ENCODE measurements at places on chromosomes 1 and 21. TPM values are rescaled to one million over a fixed set of nuclear protein-coding genes. Genes with fewer than 3 reads are reported as not detected.
A peak's percentile ranks its signal among the peaks of the same experiment; 100 is the strongest.

DNA sequence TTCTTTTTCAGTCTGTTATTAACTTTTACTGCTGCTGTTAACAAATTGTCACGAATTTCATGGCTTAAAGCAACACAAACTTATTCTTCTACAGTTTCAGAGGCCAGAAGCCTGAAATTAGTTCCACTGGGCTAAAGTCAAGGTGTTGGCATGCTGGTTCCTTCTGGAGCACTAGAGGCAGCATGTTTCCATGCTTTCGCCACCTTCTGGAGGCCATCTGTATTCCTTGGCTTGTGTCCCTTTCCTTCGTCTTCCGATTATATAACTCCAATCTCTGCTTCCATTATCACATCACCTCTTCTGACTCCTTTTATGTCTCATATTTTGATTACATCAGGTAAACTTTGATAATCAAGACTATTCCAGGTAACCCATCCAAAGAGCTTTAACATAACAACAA, 1742.1 kb downstream of the BRINP3 start:
- DNase-seq: no peak

DNA sequence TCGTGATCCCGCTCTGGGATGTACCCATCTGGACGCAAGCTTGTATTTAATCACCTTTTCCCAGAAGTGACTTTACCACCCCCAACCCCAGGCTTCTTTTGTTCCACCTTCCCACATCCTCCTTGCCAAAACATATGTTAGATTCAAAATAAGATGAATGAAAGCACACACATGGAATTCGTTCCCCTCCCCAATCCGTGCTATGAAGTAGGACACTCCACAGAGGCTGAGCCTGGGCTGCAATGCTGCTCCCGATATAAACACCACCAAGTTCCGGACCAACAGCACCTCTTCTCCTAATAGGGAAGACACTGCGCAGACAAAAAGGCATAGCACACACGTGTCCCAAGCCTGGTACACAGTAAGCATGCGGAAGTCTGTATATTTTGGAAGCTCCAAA, 86.1 kb downstream of the CLSTN1 start:
- DNase-seq: no peak

- no peak for DNase-seq
Measured at GRCh38 chr1:57325117-57325516, 98.7 kb downstream of the DAB1 start.

GRCh38 chr1:199151634-199152425, 513.0 kb downstream of the PTPRC start:
- DNase-seq: no peak

DNA sequence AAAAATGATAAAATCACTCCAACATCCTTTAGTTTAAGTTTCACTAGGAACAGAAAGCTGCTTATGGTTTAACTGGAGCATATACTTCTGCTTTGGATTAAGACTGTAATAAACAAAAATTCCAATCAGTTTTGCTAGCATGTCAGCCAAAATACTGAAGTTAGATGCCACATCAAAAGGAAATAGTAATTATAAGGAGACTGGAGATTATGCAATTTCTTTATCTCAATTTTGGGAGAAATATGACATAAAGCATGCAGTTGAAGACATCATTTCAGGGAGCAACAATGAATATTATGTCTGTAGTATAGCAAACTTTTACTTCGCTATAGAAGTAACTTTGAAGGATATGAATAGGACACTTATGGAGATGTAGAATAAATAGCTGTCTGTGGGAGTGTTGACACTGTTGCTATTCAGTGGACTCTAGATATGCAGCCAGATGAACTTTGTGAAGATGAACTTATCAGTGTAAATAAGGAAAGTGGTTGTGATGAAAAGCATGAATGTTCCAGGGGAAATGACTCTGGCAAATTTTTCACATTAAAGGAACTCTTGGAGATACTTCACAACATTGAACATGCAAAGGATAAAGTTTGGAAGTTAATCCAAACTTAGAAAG, 107.8 kb downstream of the RABGAP1L start:
- DNase-seq: no peak

DNA sequence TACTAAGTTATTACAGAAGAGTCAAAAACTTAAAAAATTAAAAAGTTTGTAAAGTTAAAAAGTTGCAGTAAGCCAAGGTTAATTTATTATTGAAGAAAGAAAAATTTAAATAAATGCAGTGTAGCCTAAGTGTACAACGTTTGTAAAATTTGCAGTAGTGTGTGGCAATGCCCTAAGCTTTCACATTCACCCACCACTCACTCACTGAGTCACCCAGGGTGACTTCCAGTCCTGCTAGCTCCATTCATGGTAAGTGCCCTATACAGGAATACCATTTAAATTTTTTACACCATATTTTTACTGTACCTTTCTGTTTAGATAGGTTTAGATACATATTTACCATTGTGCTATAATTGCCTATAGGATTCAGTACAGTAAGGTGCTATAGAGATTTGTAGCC, 88.6 kb downstream of the CTH start:
- DNase-seq: no peak

DNA sequence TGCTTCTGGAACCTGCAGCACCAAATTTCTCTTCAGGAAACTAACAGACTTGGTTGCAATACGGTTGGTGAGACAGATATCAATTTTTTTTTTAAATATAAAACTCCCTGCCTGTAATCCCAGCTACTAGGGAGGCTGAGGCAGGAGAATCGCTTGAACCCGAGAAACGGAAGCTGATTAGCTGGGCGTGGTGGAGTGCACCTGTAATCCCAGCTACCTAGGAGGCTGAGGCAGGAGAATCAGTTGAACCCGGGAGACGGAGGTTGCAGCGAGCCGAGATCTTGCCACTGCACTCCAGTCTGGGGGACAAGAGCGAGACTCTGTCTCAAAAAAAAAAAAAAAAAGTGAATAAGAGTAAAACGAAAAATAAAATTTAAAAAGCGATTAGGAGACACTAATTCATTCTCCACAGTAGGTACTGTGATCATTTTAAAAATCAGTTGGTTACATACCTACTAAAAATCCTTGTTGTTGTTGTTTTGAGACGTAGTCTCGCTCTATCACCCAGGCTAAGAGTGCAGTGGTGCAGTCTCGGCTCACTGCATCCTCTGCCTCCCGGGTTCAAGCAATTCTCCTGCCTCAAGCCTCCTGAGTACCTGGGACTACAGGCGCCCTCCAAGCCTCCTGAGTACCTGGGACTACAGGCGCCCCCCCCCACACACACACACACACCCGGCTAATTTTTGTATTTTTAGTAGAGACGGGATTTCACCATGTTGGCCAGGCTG, 796 bp upstream of the RBM8A start:
- no peak for DNase-seq

DNA sequence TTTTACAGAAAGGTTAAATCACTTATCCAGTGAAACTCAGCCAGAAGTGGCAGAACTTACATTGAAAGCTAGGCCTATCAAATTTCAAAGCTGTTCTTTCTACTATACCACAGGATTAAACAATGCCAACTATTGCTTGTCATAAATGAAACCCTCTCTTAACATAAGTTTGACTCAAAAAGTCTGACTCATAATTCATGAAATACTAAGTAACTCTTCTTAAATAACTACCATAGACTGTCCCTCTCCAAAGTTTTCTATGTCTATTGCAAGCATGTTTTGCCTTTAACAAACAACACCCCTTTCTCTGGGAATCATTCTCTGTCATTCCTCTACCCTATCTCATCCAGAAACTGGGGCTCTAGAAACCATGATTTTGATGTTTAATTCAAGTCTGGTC, 109.5 kb upstream of the UBE2U start:
- DNase-seq: no peak

DNA sequence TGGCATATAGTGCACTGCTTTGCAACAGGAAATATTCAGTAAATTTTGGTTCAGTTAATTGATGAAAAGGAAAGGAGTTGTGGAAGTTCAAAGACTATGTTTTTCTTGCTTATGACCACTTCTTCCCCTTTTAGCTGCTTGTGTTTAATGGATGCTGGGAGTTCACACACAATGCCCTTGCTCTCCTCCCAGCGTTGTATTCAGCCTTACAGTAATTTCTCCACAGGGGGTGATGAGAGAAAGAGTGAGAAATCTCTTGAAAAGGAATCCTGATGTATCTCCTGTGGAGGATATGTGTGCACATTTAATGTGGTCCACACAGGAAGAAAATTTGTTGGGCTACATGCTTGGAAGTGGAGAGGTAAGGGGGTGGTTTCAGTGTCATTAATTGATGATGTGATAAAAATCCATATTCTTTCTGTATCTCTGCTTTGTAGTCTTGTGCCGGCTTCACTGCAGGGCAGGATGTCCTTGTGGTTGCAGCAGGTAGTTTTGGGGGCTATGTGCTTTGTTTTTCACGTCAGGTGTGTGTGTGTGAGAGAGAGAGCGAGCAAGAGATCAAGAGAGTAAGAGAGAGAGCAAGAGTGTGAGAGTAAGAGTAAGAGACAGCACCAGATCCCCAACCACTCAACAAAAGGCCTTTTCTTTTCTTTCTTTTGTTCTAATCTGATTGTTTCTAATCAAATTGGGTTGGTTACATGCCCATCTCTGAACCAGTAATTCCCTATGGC, 204.4 kb downstream of the RWDD3 start:
- no peak for DNase-seq

DNA sequence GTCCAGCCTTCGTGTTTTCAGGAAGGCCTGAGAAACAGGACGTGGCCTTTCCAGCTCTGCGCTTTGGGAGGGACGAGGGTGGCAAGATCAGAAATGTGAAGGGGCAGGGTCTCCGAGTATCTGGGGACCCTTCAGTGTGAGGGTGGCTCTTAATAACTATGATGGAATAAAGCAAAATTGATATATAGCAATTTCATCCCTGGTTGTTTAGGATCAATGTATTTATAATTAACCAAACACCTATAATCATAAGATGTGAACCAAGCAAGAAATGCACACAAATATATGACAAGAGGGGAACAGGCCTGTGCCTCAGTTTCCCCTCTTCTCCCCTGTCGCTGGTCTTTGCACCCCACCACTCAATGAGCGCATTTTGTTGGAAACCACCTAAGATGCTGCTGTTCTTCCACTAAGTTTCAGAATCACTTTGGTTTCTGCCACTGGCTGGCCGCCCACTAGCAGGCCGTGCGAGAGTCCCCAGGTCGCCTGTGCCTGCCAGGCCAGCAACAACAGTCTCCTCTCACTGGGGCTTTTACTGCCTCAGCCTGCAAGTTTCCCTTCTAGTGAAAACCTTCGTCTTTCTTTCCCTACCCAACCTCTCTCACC, 36.6 kb downstream of the UBASH3A start:
- no peak for DNase-seq

GRCh38 chr1:206583707-206584648, 28.3 kb downstream of the EIF2D start:
- peak; percentile 46 for DNase-seq

DNA sequence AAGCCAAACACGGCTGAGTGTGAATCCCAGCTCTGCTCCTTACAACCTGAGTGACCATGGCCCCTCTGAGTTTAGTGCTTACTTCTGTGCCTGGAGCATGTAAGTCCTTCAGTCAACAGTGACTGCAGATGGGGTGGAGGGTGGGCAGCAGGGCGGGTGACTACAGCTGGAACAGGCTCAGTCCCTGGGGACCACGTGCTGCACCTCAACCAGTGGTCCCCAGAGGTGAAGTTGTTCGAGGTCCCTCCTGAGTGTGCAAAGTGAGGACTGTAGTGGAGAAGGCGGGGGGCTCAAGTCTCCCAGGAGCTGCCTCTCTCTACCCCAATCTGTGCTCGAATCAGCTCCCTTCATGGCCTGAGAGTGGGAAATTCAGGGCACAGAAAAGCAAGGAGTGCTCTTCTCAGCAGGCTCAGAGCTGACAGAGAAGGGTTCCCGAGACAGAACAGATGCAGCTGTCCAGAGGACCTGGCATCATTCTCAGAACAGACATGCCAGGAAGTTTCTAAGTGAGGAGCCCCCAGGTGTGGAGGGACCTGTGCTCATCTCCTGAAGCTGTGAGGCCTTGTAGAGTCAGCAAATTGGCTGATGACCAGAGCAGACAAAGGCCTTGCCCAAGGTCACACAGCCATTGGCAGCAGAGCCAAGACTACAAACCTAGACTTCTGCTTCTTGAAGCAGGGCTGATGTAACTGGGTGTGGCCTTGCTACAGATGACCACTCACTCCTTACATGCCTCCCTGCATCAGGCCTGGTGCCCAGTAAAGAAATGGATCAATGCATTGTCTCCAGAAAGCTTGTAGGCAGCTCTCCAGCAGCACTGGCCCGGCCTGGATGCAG, 61.7 kb upstream of the EDN2 start:
- DNase-seq: no peak

DNA sequence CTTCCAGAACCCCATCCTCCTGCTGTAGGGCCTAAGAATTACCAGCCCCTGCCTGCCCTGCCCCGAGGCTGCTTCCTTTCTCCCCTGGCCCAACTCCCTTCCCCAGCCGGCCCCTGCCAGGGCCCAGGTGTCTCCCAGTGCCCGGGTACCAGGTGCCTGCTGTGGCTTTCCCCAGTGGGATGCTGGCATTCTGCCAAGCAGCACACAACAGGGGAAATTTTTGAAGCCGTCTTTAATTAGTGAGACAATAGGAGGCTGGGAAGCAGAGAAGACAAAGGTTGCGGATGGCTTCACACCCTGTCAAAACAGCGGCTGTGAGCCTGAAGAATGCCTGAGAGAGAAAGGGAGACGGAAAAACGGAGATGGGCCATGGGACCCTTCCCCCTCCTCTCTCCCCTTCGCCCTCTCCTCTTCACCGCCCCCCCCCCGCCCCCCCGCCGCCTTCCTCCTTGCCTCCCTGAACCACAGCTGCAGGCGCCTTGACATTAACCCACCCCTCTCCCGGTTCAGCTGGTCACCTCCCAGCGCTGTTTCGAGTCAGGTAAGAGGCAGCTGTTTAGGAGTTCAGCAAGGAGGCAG, 33.6 kb downstream of the LRRN2 start:
- no peak for DNase-seq

DNA sequence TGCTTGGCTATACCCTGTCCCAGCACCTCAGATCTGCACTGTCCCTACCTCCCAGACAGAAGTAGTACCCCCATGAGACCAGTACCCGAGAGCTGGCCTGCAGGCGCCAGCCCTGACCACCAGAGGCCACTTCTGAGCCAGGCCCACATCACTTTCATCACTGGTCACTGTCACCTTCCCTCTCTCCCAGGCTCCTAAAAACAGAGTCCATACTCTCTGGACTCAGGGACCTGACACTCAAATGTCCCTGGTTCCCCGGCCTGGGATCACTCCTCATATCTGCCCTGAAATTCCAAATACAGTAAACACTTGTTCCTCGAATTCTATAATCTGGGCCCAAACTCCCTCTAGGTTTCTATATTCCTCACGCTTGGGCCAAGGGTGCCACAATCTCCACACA, 18.7 kb downstream of the TMEM53 start:
- DNase-seq: peak; percentile 46

GJA8 gene
- not detected for total RNA-seq

All from frontal cortex (tissue), 4 donors.